Iris pigment epithelial cell (primary cell): ENCODE measurements at places on chromosomes 5 and 9.

GRCh38 chr9:35001285-35001677 is 11.7 kb downstream of the DNAJB5 start:
- DNase-seq = no peak

- DNase-seq = peak; percentile 94
Measured at GRCh38 chr9:35518225-35518821, 28.4 kb downstream of the RUSC2 start.

GRCh38 chr5:15538516-15538915 is 38.5 kb downstream of the FBXL7 start:
- DNase-seq = no peak

- DNase-seq = no peak
Measured at GRCh38 chr5:122773619-122774018, 1.3 kb upstream of the SNX2 start.

- no peak for DNase-seq
Measured at GRCh38 chr5:114311968-114312367, 49.9 kb upstream of the KCNN2 start.

DNA sequence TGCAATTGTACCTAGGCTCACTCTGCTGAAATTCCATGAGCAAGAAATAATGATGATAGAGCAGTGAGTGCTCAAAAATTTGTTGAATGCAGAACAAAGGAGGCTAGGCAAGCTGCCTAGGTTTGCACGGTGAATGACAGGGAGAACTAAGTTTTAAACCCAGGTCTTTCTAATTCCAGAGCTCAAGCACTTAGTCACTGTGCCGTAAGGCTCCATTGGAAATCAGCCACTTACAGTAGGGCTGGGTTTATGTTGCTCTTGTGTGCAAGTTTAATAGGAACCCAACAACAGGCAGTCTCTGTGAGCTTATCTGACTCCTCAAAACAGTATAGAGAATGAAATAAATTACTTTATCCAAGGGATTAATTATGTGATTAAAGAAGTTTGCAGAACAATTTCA is 147.0 kb downstream of the CSNK1G3 start:
- peak; percentile 63 for DNase-seq

GRCh38 chr5:31936683-31937082 is 237.4 kb downstream of the GOLPH3 start:
- no peak for DNase-seq

GRCh38 chr9:134968823-134969090 is 51.0 kb upstream of the FCN1 start:
- no peak for DNase-seq

- no peak for DNase-seq
Measured at GRCh38 chr5:173324115-173325001, 3.9 kb downstream of the STC2 start.

- no peak for DNase-seq
Measured at GRCh38 chr5:140318792-140319191, 15.9 kb upstream of the PFDN1 start.

DNA sequence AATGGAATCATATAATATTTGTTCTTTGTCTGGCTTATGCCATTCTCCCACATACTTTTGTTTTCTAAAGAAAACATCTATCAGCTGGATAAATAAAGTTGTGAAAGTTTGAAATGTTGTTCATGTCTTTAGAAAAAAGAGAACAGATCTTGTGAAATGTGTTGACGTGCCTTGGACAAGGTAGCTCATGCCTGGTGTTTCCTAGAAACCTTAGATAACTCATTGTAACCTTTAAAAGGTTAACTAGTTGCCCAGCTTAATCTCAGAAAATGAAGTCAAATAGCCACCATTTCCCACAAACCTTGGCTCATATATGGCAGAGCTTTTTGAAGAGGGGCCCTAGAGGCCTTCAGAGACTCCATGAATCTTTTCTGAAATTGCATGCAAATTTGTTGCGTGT is 15.3 kb downstream of the CDO1 start:
- no peak for DNase-seq

GRCh38 chr5:31639481-31640411 is 815 bp downstream of the PDZD2 start:
- no peak for DNase-seq

- DNase-seq = no peak
Measured at GRCh38 chr5:16628376-16628775, 11.6 kb upstream of the RETREG1 start.

DNA sequence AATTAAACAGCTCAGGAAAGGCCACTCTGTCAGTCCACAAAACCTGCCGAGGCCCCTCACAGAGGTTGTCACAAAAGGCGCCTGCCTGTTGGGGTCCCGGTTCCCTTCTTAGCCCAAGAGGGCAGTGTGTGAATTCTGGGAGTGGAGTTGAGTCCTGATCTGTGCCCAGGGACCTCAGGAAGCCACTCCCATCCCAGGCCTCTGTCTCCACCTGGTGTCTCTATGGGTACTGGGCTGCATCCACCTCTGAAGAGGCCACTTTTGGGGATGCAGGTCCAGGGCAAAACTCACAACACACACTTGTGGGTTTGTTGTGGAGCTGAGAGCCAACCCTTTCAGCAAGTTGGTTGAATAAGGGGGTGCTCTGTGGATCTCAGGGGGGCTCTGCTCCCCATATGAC is 74.3 kb upstream of the STXBP1 start:
- DNase-seq = no peak

GRCh38 chr5:127210042-127210441 is 80.6 kb upstream of the MEGF10 start:
- DNase-seq = no peak

- DNase-seq = no peak
Measured at GRCh38 chr9:123251741-123252140, 16.6 kb downstream of the STRBP start.

GRCh38 chr5:126443374-126443851 is 20.2 kb downstream of the GRAMD2B start:
- no peak for DNase-seq

DNA sequence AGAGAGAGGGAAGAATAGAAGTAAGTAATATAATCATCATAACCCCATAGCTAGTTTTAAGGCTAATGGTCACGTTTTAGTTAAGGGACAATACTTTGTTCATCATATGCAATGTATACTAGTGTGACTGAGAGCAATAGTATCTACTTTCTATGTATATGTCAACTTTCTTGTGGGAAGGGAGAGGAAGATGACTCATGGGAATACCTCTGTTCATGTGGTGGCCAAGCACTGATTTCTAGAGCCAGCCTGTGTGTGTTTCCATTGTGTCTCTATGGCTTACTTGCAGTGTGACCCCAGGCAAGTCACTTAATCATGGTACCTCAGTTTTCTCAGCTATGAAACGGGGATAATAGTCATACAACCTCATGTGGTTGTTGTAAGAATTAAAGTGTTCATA is 639.6 kb downstream of the CETN3 start:
- peak; percentile 69 for DNase-seq

GRCh38 chr5:178201221-178201926 is 3.0 kb upstream of the HNRNPAB start:
- DNase-seq = peak; percentile 37

DNA sequence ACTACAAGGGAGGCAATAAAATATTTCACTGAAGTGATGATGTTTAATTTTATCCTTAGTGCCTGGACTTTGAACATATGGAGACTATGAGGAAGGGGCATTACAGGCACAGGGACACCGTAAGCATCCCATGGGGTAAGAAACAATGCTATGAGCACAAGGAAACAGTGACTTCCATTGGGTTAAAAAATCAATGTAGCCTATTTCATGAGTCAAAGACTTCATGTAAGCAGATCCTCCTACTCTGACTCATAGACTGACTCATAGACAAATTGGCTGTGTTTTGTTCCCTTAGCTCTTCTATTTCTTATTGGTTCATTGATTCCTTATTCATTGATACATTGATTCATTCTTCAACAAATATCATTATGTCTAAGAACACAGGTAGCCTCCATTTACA is 351.0 kb downstream of the PRELID2 start:
- peak; percentile 89 for DNase-seq

GRCh38 chr5:97417986-97418385 is 234.9 kb upstream of the RIOK2 start:
- no peak for DNase-seq

DNA sequence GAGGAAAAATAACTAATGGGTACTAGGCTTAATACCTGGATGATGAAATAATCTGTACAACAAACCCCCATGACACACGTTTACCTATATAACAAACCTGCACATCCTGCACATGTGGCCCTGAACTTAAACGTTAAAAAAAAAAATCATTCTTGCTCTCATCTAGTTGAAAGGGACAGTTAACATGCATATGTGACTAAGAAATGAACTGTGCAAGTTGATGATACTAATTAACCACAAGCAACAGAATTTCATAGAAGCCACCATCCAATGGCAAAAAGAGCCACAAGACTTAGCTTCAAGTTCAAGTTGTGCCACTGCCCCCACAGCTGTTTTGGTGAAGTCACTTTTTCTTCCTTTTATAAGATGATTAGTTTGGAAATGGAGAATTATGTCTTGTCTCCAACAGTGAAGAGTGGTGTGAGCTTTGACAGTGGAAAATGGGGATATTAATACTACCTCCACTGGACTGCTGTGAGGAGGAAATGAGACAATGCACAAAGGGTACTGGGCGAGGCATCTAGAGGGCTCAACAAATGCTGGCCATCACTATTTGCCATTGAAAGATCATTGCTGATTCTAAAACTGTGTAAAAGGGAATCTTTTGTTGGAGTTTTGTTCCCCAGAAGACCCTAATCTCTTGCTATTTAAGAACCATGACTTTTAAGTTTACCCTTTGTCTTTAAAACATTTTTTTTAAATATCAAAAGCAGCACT is 202.1 kb downstream of the EBF1 start:
- DNase-seq = no peak

DNA sequence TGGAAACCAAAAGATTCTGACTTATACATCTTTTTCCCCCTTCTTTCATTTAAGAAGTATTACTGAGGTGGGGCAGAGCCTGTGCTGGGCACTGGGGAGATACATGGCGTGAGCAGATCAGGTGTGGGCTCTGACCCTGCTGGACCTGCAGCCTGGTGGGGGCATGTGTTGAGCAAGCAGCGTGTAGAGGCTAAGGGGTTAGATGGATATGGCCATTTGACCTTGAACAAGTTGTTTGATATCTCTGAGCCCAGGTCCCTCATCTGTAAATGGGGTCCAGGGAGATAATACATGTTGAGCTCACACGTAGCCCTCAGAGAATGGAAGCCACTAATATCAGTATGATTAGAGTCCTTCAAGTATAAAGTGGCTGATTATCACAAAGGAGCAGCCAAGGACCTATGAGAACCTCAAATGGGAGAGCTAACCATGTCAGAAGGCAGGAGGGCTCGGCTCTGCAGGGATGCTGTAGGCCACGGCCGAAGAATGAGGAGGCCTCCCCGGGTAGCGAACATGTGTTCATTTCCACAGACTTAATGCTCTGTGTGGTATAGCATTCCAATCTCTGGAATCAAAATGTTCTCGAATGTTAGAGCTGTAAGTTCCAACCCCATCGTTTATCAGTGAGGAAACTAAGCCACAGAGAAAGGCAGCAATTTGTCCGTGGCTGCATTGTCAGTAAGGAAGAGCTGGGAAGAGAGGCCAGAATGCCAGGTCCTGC is 15.4 kb upstream of the ANGPTL2 start:
- DNase-seq = no peak

DNA sequence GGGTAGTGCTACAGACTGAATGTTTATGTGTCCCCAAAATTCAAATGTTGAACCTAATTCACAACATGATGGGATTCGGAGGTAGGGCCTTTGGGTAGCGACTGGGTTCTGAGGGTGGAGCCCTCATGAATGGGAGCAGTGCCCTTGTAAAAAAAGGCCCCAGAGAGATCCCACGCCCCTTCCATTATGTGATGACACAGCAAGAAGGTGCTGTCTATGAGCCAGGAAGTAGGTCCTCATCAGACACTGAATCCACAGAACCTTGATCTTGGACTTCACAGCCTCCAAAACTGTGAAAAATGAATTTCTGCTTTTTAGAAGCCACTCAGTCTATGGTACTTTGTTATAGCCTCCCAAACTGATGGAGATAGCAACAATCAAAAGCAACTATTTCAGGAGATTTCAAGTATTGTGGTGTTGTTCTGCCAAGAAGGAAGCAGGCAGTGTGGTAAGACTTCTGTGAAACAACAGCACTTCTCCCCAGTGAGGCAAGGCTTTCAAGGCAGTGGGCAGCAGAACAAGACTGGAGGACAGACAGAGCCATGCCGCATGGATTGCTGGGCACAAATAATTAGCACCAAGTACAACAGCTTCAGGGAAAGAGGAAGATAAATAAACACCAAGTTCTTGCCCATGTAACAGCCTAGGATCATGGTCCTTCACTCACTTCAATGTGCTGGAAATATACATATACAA is 76.1 kb downstream of the OR2K2 start:
- DNase-seq = no peak

GRCh38 chr5:176425138-176425537 is 8.8 kb upstream of the CLTB start:
- peak; percentile 46 for DNase-seq

DNA sequence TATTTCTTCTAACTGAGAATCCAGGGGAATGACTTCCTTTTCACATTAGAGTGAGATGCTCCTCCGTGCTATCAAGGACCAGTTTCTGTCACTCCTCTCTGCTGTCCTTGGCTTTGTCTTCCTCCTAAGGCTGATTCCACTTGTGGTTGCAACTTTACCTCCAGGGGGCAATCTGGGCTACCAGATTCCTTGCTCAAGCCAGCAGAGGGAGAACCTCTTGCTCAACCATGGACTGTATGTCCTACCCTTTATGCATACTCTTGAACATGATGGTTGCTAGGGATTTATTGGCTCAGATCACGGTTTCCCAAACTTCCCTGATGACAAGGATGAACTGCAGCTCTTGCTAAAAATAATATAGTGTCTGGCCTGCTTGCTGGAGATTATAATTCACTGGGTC is 24.0 kb downstream of the NNT start:
- peak; percentile 81 for DNase-seq

GRCh38 chr5:138033386-138033808 is 518 bp upstream of the FAM13B start:
- peak; percentile 5 for DNase-seq

DNA sequence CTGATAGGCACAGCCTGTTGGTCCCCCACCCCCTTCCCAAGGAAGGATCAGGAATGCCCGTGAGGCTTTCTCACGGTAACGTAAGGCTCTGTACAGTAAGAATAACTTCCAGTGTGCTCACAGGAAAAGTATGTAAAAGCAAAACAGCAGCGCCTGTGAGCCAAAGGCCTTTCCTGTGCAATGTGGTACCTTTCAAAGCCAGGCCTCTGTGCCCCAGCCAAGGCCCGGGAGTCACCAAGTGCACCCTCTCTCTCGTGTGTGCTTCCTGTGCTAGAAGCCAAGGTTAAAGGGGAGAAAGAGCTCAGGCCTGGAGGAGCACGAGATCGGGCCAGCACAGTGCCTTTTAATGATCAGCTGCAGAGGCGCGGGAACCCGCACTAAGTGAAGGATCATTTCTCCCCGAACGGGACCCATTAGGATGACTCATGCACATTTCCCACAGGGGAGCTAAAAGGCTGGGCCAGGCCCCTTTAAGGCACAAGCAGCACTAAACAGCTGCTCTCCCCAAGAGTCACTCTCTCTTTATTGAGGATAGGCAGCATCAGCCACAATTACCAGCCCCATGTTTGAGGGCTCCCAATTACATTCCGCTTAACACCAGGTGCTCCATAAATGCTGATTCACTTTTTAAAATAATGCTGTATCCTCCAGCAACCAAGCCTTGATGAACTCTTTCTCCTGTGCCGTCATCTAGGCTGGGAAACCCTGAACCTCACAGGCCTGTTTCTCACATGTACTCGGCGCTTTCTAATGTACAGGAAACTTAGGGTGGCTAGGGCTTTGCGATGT is 42.8 kb downstream of the SHB start:
- DNase-seq = peak; percentile 97
